ENCODE measurements at places on chromosomes 13 and 19.

DNA sequence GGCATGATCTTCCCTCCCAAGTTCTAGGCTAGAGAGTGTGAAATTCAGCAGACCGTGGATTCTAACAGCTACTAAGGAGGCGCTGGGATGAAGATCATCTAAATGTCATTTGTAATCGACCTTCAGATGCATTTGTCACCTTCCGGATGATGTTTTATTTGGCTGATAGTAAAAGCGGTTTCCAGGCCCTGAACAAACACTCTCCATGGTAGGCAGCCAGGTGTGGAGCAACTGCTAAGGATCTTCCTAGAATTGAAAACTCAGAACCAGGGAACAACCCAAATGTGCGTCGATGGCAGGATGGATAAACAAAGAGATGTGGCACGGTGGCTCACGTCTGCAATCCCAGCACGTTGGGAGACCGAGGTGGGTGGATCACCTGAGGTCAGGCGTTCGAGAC lies 107.2 kb upstream of the CACNA1A start:
- no peak for DNase-seq

DNA sequence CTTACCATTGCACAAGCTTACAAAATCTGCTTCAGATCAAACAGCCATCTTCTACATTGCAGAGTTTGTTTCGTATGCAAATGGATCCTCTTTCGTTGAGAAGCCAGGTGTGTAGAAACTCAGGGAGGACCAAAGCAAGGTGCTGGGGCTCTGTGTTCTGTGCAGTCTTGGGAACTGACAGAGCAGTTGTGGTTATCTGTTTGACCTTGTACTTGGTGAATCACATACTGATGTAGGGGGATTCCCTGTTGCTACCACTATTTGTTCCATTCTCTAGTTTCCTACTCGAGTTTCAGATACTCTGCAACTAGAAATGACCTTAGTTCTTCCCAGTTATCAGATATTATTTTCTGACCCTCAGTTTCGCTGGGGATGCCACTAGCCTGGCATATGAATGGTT lies 95.2 kb upstream of the CLDN10 start:
- DNase-seq = no peak

DNA sequence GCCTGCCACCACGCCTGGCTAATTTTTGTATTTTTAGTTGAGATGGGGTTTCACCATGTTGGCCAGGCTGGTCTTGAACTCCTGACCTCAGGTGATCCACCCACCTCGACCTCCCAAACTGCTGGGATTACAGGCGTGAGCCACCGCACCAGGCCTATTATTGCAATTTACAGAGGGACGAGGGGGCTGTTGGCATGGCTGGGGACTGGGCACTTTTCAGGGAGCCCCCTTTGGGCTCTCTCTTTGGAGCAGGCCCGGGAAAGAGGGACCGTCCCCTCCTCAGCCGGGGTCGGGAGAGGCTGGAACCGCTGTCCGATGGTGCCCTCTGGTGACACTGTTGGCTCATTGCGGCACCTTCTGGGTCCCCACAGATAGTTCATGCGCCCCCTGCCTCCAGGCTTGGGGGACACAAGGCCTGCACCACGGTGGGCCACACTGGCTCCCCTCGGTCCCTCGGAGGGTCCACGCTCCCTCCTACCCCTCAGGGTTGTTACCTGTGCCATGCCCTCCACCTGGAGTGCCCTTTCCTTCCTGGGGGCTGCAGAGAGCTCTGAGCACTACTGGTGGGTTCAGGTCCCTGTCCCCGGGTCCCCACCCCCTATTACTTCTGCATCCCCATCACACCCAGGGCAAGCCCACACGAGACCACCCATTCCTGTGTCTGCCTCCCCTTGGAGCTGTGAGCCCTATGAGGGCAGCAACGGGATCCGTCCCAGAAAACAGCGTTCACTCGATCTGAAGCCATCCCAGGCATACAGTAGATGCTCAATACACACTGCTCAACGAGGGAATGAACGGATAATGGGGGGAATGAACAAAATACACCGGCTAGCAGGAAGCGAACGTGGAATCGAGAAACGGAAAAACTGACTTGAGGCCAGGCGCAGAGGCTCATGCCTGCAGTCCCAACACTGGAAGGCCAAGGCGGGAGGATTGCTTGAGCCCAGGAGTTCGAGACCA lies 12.5 kb downstream of the FEM1A start:
- DNase-seq = peak; percentile 62

GRCh38 chr19:36833430-36833829 lies 4.8 kb downstream of the ZNF790 start:
- DNase-seq = no peak

DNA sequence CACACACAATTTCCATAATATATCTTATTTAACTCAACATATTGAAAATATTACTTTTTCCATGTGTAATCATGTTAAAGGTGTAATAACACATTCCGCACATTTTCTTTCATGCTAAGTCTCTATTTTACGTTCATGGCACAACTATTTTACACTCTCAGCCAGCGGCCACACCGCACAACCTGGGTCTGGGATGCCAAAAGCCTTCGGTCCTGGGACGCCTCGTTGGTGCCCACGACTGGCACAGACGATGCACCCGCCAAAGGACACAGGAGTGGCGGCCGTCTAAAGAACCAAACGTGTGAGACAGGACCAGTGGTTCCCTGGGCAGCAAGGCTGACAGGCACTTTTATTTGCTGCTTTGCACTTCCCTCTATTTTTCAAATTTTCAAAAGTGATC lies 10.0 kb upstream of the PROZ start:
- DNase-seq = no peak

DNA sequence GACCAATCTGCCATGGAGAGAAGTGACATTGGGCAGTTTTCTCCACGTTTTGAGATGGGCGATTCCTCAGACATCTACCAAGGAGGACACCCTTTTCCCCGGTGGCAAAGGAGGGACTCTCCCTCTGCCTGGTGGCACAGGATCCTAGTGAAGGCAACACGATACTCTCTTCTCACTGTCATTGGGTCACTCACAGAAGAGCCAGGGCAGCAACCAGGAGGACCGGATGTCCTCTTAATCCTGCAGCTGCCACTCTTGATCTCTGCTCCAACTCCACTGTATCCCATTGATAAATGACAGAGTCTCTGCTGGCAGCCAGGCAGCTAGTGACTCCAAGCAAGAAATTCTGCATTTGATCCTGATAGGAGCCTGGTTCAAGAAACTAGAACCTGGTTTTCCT lies 42.2 kb downstream of the COL4A2 start:
- DNase-seq = no peak

- DNase-seq = no peak
Measured at GRCh38 chr13:33379608-33380007, 94.1 kb upstream of the STARD13 start.
